NCI-H345 (cell line): ENCODE measurements at places on chromosomes 6 and 20.

DNA sequence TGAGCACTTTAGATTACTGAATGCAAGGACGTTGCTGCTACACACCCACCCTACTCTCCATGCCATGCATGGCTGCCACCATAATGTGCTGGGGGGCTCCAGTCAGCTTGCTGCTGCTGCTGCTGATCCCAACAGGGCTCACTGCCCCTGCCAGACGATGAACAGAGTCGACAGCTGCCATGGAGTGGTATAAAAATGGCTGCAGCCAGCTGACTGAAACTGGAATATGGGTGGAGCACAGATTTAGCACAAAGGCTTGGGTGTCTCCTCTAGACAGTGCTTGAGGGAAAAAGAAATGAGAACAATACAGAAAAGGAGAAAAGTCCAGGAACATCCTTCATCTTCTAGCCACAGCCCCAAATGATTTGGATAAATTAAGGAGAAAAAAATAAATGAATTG, 150.7 kb downstream of the PDSS2 start:
- no peak for DNase-seq

DNA sequence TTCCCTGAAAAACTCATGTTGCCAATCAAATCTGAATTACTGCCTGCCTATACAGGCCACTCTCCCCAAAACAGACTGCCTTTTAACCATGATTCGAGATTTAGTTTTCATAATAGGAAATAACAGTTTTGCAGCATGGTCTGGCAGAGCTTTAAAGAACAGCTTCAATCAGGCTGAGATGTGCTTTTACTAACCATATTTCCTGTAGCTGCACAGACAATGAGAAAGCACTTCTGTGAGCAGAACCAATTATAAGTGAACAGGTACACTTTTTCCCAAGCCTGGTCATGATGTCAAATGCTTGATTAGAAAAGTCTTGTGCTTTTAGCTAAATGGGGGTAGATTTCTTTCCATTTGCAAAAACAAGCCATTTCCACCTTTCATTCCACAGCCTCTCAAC, 108.2 kb downstream of the THEMIS start:
- no peak for DNase-seq

DNA sequence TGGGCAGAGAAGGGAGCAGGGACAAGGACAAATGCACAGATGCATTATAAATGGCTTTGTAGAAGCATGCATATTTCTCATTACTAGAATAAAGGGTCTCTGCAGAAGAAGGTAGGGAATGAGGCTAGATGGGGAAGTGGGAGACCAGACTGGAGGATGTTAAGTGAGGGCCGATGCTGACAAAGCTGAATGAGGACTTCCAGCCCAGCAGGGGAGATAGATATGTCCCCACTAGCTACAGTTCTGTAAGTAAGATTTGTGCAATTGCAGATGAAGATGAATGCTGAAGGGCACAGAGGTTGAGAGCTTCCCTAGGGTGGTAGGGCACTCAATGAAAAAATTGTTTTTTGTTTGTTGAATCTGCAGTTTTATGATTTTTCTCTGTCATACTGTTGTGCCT, 16.9 kb downstream of the ADGRG6 start:
- no peak for DNase-seq

DNA sequence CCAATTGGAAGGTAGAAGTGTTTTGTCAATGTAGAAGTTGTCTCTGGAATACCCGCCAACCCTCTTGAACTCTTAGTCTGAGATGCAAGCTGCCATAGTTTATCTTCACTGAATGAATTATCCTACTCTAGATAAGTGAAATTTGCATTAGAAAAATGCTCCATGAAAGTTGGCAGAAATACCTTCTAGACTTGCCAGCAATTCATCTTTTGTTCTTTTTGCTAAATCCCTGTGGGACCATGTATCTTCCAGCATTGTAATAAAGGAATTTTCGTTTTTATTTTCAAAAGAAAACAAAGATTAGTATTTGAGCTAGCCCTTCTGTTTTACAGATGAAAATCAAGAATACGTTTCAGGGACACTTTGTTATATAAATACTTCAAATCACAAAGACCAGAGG, 244.2 kb downstream of the CBLN4 start:
- DNase-seq = no peak
